ENCODE measurements at places on chromosomes 5 and 9. TPM values are rescaled to one million over a fixed set of nuclear protein-coding genes. Genes with fewer than 3 reads are reported as not detected.
A peak's percentile ranks its signal among the peaks of the same experiment; 100 is the strongest.

Gene GEMIN5
- total RNA-seq: 14.9 TPM

DNA sequence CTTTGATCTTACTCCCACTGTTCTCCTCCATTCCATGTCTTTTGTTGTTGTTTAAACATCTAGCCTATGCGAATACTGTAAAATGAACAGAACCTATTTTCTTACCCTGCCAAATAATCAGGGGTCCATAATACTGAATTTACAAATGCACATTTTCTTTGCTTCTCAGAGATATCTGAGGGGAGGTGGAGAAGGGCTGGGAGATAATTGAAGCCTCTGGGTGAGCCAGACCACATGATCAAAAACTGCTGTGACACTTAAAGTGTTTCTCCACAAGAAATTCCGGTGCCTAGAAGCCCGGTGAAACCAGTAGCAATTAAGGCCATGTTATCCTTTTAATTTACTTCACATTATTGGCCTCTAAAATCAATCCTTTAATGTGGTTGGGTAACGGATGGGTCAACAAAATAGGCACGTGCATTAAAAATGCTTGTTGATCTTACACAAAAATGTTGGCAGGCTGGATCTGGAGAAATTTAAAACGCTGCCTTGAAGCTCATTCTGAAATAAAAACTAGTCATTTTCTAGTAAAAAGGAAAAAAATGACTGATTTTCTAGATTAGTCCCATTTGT lies 10.8 kb downstream of the SEMA6A start:
- DNase-seq: no peak

DNA sequence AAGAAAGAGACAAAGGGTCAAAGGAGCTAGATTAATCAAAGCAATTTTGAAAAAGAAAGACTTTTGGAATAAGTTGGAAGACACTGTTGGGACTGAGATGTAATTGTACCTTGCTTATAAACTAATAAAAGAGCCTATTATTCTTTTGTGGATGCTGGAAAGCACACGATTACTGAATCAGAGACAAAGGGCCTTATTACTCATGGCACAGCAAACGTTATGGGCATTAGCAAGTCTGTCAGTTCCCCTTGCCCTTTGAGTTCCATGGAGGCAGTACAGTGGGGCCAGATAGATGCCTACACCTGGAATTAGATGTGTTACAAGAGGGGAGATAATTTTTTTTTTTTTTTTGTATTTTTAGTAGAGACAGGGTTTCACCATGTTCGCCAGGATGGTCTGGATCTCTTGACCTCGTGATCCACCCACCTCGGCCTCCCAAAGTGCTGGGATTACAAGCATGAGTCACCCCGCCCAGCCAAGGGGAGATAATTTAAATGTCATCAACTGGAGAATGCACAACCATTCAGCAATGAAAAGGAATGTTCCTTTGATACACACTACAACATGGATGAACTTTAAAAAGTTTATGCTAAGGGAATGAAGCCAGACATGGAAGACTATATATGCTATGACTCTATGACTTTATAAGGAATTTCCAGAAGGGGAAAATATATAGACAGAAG lies 128.9 kb downstream of the STARD4 start:
- no peak for DNase-seq

Gene IRX1
- total RNA-seq: not detected

DNA sequence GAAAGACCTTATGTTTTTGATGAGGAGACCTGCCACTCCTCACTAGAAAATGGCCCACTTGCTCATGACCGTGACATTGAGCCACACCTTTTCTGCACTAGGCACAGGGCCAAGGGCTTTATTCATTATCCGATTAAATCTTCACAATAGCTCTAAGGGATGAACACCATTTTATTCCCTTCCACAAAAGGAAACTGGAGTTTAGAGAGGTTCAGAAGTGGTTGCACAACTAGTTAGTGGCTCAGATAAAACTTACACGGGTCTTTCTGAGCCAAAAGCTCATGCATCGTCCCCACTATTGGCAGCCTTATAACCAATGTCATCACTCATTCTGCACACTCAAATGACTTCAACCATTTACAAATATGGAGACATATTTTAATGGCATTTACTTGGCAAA lies 39.4 kb downstream of the SUSD1 start:
- no peak for DNase-seq

DNA sequence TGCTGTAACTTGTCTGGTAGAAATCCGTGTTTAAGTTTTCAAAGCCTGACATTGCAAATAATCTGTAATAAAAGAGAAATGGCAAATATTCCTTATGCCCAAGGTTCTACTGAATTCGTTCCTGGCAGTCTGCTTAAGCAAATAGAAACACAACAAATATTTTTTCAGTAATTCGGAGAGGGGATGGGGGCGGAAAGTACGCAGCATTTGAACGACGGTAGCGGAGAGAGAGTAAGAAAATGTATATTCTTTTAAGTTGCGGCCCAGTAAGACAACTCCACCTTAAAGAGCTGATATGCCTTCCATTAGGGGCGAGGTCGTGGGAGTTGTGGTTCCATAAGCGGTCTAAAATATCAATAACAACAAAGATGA lies 569 bp downstream of the YIPF5 start:
- DNase-seq: no peak

Gene LURAP1L
- 2.4 TPM for total RNA-seq

- DNase-seq: no peak
Measured at GRCh38 chr5:138603249-138603920, 28.2 kb upstream of the HSPA9 start.

- no peak for DNase-seq
Measured at GRCh38 chr5:159257629-159258283, 5.3 kb upstream of the UBLCP1 start.

Gene ANKRD31
- total RNA-seq: not detected

- no peak for DNase-seq
Measured at GRCh38 chr5:100827481-100827889, 75.6 kb downstream of the ST8SIA4 start.

DNA sequence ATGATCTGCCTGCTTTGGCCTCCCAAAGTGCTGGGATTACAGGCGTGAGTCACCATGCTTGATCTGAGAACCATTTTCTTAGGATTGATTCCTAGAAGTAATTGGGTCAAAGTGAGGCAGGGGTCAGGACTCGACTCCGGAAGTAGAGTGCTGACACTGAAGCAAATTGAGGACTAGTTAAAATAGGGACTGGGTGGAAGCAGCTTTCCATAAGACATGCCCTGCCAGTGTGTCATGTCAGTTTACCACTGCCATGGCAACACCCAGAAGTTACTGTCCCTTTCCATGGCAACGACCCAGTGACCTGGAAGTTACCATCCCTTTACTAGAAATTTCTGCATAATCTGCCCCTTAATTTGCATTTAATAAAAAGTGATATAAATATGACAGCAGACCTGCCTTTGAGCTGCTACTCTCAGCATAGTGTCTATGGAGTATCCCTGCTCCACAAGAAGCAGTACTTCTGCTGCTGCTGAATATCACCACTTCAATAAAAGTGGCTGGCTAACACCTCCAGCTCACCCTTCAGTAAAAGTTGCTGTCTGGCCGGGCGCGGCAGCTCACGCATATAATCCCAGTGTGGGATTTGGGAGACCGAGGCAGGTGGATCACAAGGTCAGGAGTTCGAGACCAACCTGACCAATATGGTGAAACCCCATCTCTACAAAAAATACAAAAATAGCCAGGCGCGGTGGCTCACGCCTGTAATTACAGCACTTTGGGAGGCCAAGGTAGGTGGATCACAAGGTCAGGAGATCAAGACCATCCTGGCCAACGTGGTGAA lies 47.8 kb upstream of the JADE2 start:
- no peak for DNase-seq

DNA sequence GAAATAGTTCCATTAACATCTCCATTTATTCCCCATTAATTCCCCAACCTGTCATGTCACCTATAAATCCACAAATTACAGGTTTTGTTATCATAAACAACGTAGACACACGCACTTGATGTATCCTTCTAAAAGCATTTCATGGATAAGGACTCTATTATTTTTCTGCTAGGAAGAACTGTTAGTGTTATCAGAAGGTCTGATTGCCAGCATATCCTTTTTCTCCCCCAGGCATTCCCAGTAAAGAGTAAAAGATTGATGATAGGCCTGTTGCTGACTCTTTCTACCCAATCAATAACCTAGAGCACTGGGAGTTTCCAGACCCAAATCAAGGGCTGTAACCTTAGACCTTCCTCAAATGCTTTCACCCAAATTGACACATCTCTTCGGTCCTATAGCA lies 60.8 kb downstream of the RFK start:
- no peak for DNase-seq

Gene SMIM33
- total RNA-seq: not detected

DNA sequence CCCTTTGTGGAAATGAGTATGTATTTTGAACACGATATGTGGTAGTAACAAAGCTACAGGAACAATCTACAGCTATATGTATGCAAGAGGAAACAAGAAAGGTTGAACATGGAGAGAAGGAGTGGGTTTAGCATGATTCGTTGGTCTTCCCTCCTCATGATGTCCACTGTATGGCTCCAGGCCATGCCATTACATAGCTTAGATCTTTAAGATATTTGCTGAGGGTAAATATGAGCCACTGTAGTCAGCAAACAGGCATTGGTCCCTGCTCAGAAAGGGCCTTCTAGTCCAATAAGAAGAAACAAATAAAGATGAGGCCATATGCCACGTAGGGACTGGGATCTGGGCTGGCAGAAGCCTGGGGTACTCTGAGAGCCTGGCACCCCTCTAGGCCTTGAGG lies 543.2 kb upstream of the SGCD start:
- DNase-seq: no peak

Gene IL3
- not detected for total RNA-seq

DNA sequence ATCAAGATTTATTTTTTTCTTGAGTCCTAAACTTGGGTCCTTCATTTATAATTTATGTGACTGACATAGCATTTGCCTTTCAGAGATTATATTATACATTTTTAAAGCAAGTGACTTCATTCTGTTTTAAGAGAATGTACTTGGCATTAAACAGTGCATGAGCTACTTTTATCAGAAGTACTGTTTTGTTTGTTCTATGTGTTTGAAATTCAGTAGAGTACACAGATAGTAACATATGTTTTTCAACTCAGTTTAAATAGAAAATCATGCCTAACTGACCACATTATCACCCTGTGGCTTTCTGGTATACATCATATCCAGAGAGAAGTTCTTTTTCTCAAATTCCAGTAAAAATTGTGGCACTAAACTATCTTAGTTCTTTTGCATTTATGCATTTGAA lies 335.3 kb upstream of the CDH18 start:
- no peak for DNase-seq

Gene ARID3C
- not detected for total RNA-seq

DNA sequence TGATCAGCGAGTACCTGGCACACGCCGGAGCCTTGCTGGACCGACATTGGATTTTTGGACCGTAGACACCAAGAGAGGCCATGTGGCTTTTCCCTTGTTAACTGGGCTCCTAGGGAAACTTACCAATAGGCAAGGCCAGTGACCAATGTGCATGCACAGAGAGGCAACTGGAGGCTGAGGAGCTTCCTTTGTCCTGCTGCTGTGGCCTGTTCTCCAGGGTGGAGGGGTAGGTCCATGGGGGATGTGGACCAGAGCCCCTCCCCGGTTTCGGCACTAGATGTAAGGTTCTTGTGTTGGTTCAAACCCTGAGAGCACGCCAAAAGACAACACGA lies 34.8 kb upstream of the ANXA2R start:
- no peak for DNase-seq

GRCh38 chr5:132688536-132689339 lies 14.9 kb downstream of the IL4 start:
- DNase-seq: no peak

Gene IL13
- total RNA-seq: not detected

DNA sequence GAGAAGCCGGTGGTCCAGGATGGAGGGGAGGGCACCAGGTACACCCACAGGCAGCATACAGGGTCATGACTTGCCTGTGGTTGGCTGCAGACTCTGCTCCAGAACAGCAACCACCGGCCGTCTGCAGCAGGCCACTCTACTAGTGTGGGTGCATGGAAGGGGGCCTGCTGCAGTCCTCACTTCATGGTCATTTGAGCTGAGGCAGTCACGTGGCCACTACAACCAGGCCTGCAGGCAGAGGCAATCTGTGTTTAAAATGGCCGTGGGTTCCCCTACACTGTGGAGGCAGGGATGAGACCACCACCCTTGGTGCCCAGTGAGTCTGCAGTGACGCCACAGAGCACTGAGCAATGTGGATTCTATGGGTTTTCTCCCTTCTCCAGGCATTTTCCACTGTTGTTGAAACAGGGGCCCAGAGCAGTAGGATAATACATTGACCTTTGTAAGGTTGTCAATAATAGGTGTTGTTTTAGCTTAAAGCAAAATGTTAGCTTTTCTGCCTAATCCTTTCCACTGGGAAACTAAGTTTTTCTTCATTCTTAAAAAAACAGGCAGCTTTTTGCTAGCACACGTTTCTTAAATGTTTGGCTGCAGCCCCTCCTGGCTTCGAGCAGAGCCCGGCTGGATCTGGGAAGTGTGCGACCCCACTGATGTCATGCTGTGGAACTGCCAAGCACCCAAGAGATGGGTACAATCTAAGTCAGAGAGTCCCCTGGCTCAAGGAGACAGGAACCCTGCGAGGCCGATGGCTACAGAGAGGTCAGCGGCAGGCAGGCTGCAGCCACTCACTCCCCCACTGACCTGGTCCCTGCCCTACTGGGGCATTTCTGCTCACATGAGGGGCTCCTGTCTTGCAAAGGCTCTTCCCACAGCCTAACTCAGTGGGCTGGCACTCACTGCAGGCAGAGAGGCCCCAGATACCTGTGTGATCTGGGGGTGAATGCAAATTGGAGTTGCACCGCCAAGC lies 21.2 kb downstream of the GADD45G start:
- DNase-seq: no peak

GRCh38 chr9:117809751-117810150 lies 105.5 kb downstream of the TLR4 start:
- DNase-seq: no peak

DNA sequence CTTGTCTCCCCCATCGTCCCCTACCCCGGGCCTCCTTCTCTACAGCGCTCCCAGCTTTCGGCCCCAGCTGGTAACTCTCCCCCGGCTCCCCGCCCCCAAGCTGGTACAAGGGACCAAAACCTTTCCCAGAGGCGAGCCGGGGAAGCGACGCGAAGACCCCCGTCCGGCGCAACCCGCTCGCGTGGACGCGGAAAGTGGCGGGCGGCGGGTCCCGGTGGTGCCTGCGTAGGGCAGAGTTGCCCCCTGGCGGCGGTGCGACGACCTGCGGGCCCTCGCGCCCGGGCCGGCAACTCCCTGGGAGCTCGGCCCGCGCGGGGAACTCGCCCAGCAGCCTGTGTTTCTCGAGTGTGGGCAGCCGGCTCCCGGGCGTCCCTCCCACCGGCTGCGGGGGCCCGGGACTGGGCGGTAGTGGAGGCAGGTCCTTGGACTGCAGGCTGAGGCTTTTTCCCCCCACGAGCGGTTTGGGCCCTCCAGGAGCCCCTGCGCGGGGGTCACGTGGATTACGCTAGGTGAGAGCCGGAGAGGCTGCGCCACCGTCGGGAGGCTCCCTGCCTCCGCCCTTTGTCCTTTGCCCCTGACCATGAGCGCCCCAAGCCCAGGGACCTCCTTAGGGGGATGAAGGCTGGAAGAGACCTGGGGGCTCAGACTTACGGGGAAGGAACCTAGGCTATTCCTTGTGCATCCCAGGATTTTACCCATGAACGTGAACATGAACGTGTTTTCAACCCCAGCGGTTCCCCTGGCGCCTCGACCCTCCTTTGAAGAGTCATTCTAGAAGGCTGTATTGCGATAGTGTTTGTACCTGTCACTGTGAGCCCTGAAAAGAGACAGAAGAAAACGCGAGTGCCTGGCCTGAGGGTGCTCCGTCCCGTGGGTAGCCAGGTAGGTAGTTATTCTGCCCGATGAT lies 2.9 kb upstream of the FOXD1 start:
- peak; percentile 79 for DNase-seq

- no peak for DNase-seq
Measured at GRCh38 chr9:129757045-129757444, 4.2 kb upstream of the PTGES start.

- no peak for DNase-seq
Measured at GRCh38 chr5:72071906-72072305, 35.4 kb upstream of the MAP1B start.

Measured in left ventricle myocardium superior (tissue), 1 donor.